Activated CD4-positive, alpha-beta T cell treated with anti-CD3 and anti-CD28 coated beads, Interleukin-2, amount 50 U/mL, for 1 hour (primary cell): ENCODE measurements at places on chromosomes 16 and 17.

GRCh38 chr16:86401126-86401525 lies 109.2 kb upstream of the FOXF1 start:
- no peak for DNase-seq

- no peak for DNase-seq
Measured at GRCh38 chr16:15043344-15043743, 12.5 kb downstream of the NTAN1 start.

DNA sequence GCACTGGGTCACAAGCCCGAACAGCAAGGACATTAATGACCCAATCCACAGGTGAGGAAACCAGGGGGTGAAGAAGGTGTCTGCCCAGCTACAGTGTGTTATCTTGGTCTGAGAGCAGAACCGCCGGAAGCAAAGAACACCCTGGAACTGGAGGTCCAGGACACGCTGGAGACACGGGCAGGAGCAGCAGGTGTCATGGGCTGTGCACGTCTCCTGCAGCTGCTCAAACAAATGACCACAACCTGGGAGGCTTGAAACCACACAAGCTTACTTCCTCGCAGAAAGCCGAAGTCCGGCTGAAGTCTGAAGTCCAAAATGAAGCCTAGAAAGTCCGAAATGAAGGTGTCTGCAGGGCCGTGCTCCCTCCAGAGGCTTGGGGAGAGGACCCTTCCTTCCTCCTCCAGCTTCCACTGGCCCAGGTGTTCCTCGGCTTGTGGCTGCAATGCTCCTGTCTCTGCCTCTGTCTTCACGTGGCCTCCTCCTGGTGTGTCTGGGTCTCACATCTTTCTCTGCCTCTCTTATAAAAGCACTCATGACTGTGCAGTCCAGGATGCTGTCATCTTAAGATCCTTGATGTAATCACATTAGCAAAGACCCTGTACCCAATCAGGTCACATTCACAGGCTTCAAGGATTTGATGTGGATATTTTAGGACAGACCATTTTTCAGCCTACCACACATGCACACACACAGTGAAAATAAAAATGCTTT lies 351.2 kb downstream of the C16orf95 start:
- DNase-seq, result no peak

DNA sequence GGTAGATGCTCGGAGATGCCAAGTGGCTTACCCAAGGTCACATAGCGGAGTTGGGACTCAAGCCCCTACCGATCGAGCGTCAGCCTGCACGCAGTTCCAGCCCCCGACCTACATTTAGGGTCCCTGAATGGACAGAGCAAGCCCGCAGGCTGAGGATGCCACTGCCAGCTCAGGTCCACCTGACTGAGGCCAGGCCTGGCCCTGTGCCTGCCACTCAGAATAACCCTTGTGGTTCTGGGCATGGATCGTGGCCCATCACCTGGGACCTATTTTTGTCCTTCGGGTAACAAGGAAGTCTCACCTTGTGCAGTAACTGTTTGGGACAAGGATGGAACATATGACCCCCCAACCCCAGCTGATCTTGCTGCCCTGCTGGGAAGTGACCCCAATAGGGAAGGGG lies 17.1 kb downstream of the CDH16 start:
- DNase-seq, result no peak

DNA sequence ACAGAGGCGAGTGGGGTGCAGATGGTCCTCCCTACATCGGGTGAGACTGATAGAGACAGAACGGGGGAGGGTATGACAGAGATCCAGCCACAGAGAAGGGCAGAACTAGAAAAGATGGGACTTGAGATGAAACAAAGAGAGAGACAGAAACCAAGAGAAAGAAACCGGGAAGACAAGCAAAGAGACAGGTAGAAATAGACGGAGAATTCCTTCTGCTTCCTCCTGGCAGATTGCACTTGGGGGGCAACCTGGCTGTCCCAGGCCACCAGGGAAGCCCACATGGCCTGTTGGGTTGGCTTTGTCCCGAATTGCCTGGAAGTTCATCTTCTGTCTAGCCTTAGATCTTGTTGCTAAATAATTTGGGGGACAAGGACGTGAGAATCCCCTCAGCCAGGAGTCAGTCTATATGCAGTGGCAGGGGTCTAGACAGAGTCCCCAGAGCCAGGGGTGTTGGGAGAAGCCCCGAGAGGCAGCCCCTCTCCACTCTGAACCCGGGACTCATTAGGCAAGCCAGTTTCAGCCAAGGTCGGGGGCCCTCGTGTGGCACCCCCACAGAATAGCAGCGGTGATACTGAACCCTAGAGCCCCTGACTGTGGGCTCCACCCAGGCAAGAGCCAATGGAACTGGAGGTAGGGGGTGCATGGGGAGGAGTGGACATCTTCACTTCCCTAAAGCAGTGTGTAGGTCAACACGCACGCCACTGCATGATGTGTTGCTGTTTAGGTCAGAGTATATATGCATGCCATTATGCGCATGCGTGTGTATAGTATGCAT lies 627 bp upstream of the TSPOAP1 start:
- peak; percentile 75 for DNase-seq

- DNase-seq, result no peak
Measured at GRCh38 chr17:73799781-73800627, 155.8 kb upstream of the SDK2 start.

- no peak for DNase-seq
Measured at GRCh38 chr17:50831471-50831928, 3.9 kb upstream of the WFIKKN2 start.

GRCh38 chr17:41433586-41433985 lies 7.2 kb downstream of the KRT38 start:
- no peak for DNase-seq

DNA sequence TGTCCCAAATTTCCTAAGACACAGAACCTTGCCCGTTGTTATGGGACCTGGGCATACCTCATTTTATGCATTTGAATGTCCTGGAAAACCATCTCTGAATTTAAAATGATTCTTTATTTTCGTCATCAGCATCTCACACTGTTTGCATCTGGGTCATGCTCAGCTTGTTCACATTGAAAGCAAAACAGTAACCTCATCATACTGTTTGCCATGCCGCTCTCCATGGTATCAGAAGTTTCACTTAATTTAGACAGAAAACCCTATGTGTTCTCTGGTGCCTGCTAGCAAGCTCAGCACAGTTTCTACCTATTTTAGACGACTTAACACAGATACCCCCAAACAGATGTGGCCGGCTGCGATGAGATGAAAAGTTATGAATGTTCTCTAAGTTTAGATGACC lies 292.1 kb downstream of the SNX29 start:
- DNase-seq, result no peak

DNA sequence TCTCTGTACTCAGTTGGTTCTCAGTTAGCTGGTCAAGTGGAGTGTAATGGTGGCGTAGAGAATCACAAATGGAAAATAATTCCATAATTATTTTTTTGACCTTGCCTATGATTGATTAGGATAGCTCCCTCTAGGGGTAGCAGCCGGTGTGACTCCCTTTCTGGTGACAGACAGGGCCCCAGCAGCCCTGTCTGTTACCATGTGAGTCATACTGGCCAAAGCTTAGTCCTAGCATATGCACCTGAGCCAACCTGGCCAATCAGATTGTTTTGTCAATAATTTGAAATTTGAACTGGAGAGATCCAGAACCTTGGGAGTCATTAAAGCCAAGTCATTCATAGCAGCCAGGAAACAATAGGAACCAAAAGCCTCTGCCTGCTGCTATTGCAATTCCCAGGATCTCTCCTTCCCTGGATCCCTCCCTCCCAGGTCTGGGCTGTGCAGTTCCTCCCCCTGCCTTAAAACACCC lies 5.6 kb downstream of the PNPO start:
- DNase-seq, result peak; percentile 71

- DNase-seq, result no peak
Measured at GRCh38 chr16:75733305-75734211, 7.3 kb upstream of the CPHXL start.

DNA sequence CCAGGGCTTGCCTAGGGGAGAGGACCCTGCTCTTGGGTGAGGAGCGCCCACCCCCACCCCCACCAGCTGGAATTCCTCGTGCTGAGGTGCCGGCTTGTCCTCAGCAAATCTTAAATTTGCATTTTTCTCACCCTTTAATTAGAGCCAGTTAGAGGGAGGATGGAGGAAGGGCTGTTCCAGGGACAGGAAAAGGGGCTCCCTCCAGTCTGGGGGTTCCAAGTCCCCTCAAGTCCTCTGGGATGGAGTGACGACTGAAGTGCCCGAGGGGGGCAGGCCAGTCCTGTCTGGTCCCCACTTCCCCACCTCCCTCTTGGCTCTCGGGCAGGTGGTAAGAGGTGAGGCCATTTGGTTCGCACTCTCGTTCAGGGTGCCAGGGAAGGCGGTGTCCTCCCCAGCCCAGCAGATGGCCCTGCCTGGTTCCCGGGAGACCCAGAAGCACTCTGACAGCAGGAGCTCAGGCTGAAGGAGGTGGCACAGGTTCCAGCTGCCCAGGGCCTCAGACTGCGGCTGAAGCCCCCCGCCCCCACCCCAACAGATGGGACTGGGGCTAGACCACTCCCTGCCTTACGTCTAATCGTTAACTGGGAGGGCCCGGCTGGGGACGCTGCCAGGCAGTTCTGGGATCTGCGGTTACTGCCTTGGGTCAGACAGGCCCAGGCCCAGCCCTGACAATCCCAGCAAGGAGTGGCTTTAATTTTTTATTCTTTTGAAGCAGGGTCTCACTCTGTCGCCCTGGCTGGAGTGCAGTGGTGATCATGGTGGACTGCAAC lies 2.2 kb downstream of the RAB26 start:
- no peak for DNase-seq

DNA sequence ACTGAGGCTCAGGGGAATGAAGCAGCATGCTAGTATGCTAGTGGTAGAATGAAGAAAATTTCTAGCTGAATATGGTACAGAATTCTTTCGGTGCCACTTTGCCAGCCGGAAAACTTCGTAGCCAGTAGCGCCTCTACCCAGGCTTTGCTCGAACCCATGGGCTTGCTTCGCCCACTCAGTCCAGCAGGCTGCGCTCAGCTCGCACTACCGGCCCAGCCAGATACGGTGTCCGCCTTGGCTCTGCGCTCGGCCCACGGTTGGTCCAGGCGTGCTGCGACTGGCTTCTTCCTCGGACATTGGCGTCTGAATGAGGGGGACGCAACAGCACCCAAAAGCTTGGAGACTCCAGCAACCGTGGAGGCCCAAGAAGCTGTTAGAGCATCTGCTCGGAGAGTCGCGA lies 372.5 kb upstream of the CDH8 start:
- no peak for DNase-seq

- DNase-seq, result no peak
Measured at GRCh38 chr17:29210879-29211278, 30.7 kb upstream of the MYO18A start.

DNA sequence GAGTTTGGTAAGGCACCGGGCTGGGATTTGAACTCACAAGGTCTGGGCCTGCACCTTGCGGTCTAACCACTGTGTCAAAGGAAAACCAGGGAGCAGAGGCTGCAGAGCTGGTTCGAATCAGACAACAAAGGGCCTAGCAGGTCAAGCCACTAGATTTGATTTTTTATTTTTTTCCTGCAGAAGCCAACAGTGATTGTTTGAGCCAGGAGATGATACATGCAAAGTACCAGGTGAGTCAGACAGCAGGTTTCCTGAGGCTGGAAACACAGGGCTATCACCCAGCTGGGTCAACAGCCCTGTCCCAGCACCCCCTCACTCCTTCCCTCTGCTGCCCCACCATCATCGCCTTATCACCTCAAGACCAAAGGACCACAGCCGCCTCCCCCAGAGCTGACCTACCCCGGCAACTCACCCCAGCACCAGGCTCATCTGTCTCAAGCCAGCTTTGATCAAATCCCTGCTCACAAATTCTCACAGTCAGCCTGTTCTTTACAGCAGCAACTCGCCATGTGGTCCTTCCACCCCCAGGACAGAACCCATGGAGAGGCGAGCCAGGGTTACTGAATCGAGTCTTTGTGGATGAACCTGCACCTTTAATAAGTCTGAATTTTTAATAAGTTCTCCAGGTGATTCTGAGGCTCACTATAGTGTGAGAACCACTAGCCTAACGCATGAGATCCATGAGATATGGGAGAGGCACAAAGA lies 13.0 kb upstream of the KRT19 start:
- no peak for DNase-seq

GRCh38 chr17:33811004-33811760 lies 443.9 kb upstream of the CCL2 start:
- no peak for DNase-seq

DNA sequence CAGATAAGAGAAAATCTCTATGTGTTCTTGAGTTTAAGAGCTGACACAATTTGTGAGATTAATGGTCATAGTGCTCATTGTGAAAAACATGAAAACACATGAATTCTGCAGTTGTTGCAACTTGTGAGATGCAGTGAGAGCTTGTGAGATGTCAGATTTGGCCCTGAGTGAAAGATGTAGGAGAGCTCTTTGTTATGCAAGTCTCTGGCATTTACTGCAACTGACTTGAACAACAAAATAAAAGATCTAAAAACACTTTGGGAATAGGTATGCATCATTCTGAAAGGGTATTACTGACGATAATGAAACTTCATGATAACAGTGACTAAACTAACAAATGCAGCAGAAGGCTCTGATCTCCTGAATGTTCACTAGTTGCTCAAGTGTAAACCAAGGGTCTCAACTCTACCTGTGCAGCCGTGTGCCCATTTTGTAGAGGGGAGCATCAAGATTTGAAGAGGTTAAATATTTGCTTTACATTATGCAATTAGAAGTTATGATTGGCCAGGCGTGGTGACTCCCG lies 50.8 kb upstream of the SMIM36 start:
- no peak for DNase-seq

DNA sequence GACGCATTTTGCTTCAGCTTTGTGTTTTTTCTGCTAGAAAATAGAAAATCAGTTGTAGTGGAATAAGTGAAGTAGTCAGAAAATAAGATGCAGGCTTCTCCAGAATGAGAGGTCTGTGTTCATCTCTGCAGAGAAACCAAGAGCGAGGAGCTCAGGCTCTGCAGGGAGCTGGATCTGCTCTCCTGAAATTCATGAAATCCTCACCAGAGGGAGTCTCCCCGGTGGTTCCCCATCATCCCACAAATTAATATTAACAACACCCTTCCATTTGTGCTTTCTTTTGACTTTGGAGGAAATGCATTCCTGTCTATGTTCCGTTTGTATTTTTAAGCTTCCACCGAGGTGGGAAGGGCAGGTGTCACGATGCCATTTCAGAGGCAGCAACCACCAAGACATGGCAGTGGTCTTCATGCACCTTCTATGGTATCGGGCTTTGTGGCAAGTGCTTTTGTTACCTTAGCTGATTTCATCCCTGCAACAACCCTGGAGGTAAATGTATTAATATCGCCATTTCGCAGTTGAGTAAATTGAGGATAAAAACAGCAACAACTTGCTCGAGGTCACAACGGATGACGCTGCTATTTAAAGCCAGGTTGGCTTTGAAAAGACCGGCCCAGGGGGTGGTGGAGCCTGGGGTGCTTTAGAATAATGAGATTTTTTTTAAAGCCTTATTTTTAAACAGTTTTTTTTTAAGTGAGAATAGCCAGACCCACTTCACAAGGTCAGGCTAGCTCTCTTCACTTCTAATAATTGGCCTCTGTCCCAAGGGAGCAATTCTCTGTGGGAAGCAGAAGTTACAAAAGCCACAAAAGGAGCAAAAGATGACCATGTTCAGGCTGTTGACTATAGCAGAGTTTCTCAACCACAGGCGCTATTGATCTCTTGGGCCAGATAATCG lies 367.6 kb upstream of the ERCC4 start:
- no peak for DNase-seq

DNA sequence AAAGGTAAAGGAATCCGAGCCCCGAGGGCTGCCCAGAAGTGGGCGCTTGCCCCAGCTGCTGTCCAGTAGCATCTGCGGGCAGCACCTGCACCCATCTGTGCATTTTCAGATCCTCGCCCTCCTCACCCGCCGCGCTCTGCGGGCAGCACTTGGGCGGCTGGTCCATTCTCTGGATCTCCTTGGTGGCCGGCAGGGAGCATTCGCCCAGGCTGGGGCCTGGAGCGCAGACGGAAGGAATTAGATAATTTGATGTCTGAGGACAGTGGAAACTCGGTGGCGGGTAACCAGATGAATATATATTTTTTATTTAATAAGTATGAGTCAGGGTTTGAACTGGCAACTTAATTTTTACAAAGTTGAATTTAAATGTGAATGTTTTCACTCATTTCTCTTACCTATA lies 88.5 kb downstream of the NPIPB11 start:
- DNase-seq, result no peak
